ENCODE measurements at places on chromosomes 7 and 10.

DNA sequence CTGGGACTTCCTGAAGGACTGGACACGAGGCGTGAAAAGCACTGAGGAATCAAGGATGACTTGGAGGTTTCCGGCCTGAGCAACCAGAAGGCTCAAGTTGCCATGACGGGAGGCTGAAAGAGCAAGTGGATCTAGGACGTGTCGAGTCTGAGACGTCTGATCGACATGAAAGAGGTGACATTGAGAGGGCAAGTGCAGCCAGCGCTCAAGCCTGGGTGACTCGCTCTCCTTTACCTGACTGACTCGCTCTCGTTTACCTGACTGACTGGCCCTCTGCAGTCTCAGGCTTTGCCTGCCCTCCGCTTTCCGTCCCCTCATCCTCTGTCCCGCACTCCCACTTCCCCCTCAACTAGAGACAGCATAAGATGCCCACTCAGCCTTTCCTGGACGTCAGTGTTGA is 202.6 kb upstream of the FRMD4A start:
- no peak for DNase-seq

- DNase-seq, result no peak
Observed at GRCh38 chr7:116290740-116291139, 80.4 kb downstream of the TES start.

GRCh38 chr7:119341822-119342221 is 931.2 kb upstream of the KCND2 start:
- no peak for DNase-seq

- no peak for DNase-seq
Observed at GRCh38 chr7:37970211-37970610, 49.8 kb downstream of the EPDR1 start.

GRCh38 chr7:82036146-82036886 is 266.5 kb upstream of the HGF start:
- no peak for DNase-seq

- DNase-seq, result no peak
Observed at GRCh38 chr7:157561816-157562410, 225.1 kb downstream of the DNAJB6 start.

DNA sequence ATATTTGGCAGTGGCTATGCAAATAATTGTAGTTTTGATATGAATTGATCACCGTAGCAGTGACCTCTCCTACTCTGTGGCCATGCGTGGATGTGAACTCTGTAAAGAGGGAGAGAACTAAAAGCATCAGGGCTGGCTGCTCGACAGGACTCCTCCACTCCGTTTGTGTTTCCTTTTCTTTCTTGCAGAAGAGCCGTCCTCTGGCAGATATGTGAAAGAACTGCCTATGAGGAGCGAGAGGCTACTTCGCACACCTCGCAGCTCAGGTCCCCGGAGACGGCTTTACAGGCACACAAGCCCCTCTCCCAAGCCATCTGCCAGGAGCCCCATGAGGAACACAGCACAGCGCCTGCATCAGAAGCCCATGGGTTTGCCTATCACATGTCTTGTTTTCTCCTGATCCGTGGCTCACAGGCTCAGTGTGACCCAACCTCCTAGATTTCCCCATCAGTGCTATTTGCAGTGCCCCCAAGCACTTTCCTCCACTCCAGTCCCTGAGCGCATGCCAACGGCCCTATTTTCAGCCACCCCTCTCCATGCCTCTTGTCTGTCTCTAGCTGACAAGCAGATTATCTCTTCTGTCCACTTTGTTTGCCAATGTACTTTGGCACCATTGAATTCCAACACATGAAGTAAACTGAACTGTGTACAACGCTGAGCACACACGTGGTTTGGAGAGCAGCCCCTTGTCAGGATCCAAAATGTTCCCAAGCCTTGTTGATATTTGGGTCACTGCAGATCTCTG is 164.3 kb upstream of the AKR1E2 start:
- no peak for DNase-seq

- DNase-seq, result no peak
Observed at GRCh38 chr7:45015313-45015712, 15.3 kb downstream of the CCM2 start.

GRCh38 chr7:139901056-139901795 is 72.2 kb downstream of the TBXAS1 start:
- no peak for DNase-seq

DNA sequence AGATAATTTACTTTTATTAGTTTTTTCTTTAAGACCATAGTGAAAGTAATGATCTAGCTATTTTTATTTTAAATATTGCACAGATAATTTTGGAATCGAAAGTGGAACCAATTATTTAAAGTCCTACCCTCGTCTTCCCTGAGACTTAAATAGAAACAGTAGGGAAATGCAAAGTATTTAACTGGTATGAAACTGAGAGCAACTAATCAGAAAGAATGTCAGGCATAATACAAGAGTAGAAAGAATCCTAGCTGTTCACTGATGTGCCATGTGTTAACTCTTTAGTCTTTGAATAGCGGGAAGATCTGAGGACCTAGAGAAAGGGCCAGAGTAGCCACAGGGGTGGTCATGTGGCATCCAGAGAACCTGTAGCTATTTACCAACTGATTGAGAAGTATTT is 630.0 kb downstream of the NRG3 start:
- no peak for DNase-seq

DNA sequence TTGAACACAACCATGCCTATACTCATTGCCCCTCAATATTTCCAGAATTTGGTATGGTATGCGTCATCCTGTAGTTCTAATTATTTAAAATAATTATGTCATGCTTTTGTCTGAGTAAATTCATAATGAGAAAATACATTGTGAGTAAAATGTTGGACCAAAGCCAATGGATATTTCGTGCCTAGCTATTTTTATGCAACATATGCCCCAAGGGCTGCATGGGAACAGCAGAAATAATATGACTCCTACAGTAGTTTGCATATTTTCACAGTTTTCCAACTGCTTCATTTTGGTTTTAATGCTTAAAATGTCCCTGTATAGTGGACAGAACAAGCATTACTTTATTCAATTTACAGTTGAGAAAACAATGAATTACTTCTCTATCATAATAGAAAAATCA is 1115.6 kb upstream of the GHITM start:
- no peak for DNase-seq

GRCh38 chr10:93075369-93076221 is 1.9 kb downstream of the CYP26A1 start:
- no peak for DNase-seq

DNA sequence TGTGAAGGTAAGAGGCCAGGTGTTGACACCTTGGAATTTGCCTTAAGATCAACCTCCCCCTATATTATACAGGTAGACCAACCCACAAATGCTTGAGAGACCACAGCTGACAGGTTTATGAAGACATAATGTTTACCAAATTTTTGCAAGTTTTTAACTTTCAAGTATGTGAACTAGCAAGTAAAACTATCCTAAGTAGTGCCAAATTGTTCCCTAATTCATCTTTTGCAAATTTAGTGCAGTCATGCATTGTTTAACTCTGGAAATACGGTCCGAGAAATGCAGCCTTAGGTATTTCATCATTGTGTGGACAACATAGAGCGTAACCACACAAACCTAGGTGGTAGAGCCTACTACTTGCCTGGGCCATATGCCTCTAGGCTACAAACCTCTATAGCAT is 10.7 kb downstream of the UPP1 start:
- DNase-seq, result no peak

DNA sequence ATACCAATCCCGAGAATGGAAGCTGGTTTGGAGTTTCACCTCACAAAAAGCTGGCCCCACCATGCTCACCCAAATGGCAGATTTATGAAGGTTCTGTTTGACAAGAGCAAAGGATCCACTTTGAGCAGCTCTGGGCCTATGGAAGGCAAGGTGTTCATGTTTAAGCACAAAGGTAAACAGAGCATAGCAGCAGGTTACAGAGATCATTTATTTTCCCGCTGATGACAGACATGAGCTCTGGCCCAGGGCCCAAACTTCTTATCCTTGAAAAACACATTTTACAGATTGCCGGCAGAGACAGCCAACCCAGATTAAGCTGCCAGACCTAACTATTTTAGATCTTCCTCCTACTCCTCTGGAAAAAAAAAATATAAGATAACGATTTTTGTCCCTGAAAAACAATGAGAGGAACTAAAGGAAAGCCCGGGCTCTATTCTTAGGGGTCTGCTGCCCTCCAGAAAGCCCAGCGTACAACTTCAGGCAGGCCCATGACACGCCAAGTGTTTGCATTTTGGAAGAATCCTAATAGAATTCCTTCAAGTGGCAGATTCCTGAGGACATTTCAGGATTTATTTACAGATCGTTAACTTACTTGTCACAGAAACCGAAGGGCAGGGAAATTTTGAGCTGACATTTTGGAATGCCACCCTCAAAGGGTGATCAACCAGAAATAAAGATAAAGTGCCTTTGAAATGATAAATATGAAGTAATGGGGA is 40.0 kb downstream of the SYPL1 start:
- DNase-seq, result no peak

DNA sequence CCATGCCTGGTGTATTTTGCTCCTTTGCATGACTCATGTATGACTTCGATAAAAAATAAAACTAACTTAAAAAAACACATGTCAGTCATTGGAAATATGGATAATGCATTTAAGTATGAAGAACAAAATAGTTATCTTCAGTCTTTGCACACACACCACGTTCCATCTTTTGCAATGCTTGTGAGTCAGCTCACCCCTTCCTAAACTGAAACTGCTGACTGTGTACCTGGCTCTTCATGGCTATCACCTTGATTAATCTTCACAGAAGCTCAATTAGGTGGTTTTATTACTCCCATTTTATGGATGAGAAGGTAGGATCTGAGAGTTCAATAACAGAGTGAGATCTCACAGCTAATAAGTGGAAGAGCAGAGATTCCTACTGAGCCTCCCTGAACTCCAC is 79.5 kb downstream of the CARD11 start:
- no peak for DNase-seq

- DNase-seq, result no peak
Observed at GRCh38 chr10:71391701-71392100, 5.0 kb upstream of the CDH23 start.

DNA sequence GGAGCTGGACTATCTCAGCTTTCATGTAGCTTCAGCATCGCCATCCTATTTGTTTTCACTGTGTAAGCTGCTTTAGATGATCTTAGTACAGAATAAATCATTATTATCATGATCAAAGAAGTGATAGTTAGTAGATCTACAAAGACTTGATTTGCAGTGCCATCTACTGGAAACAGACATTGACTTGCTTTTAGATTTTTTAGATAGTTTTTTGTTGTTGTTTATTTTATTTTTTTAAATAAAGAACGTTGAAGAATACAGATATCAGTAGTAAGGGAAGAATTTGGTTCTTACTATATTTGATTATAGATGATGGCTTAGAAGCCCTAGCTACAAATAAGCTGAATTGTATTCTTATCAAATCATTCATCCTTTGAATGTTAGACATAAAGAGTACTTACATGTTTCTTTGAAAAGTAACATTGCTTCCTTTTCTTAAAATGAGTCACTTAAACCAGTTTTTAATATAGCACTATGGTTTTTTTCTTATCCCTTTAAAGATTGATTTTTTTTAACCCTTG is 6.3 kb upstream of the SFMBT2 start:
- no peak for DNase-seq

DNA sequence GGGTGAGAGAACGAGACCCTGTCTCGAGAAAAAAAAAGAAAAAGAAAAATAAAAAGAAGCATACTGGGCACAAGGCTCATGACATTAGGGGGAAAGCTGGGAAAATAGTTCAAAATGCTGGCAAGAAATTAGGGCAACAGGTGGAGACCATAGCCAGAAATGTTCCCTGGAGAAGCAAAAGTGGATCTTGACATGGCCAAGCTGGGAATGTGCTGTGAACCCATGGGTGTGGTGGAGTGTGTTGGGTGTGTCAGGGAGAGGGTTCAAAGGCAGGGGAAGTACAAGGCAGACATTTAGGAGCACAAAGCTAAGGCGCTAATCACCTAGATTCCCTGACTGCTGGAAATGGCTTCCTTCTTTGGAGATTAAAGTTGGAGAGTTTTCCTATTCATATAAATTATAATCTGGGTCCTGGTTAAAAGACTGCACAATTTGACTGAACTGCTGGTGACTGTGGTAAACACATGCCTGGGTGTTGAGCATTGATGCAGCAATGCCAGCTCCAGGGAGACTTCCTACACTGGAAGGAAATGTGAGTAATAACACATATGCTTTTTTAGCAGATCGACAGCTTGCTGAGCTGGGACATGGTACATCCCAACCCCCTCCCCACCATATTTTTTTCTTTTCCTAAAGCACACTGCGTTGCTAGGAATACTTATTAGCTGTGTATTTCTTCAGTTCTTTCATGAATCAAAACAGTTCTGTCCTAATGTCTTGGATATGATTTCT is 70.1 kb upstream of the ARHGAP21 start:
- DNase-seq, result no peak

DNA sequence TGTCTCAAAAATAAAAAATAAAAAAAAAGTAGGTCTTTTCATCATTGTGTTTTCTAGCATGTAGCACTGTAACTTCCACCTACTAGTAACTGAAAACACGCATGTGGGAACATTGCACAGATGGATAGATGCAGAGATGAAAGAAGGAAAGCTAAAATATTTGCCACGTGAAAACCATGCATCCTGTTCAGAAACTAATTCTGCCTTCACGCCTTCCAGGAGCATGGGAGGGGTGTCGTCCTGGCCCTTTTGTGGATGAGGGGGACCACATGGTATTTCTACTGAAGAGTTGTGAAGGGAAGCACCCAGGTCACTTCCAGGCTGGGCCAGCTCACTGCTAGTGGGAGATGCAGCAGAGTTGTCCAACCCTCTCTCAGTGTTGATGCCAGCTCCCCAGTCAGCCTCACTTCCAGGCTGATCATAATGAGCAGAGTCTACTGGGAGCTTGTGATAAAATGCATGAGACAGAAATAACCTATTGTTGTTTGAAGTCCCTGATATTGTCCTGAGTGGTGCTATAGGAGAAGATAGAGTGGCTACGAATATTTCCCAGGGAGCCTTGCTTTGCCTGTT is 287.1 kb upstream of the CELF2 start:
- DNase-seq, result no peak

- DNase-seq, result no peak
Observed at GRCh38 chr7:47458486-47458885, 123.4 kb downstream of the TNS3 start.

DNA sequence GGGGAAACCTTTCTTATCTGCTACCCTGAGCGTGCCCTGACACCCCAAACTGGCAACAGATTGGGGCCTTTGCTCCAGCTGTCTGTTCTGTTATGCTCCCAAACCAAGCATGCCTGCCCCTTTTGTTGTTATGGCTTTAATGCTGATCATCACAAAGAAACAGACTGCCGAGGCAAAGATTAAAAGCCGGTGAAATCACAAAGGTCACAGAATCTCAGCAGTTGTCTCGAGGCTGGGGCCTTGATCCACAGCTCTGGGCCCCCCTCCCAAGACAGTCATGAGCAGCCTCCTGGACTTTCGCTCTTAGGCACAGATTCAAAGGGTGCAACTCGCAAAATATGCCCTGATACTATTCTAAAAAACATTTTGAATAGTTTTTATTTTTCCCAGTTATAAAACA is 65.6 kb downstream of the STRA8 start:
- no peak for DNase-seq

- DNase-seq, result no peak
Observed at GRCh38 chr10:50310560-50311174, 59.4 kb upstream of the ASAH2 start.

- DNase-seq, result no peak
Observed at GRCh38 chr7:77460057-77460486, 43.9 kb upstream of the GSAP start.

Measured in right forelimb (tissue), 1 donor.